RPMI7951 (cell line): ENCODE measurements at places on chromosomes 3 and 15. TPM values are rescaled to one million over a fixed set of nuclear protein-coding genes. Genes with fewer than 3 reads are reported as not detected.

DNA sequence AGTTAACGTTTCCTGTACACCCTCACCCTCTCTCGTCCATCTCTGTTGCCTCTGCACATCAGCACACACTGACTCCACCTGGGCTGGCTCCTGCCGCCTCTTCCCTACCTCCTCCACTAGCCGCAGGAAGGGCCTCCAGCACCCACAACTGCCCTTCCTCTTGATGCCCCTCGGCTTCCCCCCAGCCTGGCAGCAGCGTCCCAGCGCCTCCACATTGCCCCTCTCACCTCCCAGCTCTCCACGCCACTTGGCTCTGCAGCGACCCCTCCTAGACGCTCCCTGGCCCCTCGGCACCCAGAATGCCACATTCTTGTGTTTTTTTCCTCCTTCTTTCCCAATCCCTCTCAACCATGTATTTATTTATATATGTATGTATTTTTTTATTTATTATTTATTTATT is 73.6 kb downstream of the ST8SIA2 start:
- DNase-seq: no peak

DNA sequence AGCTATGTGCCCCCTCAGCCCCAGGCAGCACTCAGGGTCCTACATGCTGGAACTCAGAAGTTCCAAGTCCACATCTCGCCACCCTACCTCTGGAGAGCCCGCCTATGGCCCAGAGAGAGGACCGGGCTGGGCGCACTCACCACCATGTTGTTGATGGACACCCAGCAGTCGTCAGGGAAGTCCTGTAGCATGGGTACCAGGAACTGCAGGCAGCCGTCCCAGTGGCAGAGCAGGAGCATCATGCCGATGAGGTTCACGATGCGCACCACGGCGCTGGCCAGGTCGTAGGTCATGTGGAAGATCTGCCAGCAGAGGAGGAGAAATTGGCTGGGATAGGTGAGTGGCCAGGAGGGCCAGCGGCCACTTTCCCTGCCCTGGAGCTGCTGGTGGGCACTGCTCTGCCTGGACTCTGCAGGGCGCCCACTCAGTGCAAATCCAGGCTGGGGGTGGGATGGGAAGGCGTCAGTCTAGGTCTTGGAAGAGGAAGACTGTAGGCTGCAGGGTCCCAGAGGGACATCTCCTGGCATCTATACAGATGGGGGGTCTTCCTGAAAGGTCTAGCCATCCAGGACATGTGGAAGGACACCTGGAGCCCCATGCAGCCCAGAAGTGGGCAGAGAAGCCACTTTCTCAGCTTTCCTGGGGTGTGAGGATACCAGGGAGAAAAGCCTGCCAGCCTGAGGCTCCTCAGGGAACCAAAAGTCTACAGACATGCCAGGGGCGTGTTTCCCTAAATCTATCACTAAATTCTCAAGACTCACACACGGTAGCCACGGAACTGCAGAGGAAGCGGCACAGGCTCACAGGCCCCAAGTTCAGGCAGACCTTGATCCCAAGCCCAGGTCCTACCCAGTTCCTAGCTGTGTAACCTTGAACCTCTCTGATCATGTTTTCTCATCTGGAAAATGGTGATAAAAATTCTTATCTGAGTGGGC is 36.5 kb downstream of the HCN4 start:
- no peak for DNase-seq

DNA sequence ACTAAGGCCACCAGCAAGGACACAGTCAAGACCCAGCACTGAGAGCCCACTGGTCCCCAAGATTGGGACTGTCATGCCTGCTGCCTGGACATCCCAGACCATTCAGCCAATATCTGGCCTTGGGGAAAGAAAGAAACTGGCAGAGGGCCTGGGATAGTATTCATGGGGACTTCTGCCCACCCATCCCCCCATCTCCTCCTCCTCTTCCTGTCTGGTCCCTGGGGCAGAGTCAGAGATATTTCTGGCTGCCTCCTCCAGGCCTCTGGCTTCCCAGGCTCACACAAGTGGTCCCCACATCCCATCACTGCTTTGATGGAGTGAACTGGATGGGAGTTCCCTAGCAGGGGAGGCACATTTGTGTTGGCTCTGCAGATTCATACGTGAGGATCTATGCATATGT is 4.2 kb upstream of the RASL12 start:
- peak; percentile 34 for DNase-seq

- DNase-seq: no peak
These were observed 18.9 kb downstream of the MELTF start for GRCh38 chr3:197010556-197011351.

GRCh38 chr3:42099020-42099765 is 8.0 kb downstream of the TRAK1 start:
- no peak for DNase-seq

Gene TGM4
- under 0.01 TPM in 1 of 2 replicates, not detected in the other for total RNA-seq

Gene GALNT15
- 0.12 TPM in 1 of 2 replicates, not detected in the other for total RNA-seq

Gene EFCAB12
- 0.20 TPM in 1 of 2 replicates, not detected in the other for total RNA-seq

Gene SKOR1
- total RNA-seq: not detected in 2 replicates
